ENCODE measurements at places on chromosomes 5 and 9. TPM values are rescaled to one million over a fixed set of nuclear protein-coding genes. Genes with fewer than 3 reads are reported as not detected.

Gene ZFP37
- 0.55 TPM for total RNA-seq

Gene SLC34A1
- not detected for total RNA-seq

Gene PCDHGA5
- total RNA-seq = not detected

Gene PCDHGA11
- total RNA-seq = not detected

Gene SLCO4C1
- total RNA-seq = 0.06 TPM

Gene ABCA2
- total RNA-seq = 80.1 TPM

Gene NR2F1
- not detected for total RNA-seq

Gene OMD
- total RNA-seq = not detected

Gene ADAMTSL1
- total RNA-seq = not detected

Gene TAF11L5
- not detected for total RNA-seq

Gene STKLD1
- total RNA-seq = 0.59 TPM

Gene RPS23
- 4,212 TPM for total RNA-seq

Gene ASS1
- not detected for total RNA-seq

Gene CDO1
- total RNA-seq = 0.34 TPM

Gene FAM169A
- 14.7 TPM for total RNA-seq

Gene RNF38
- 88.1 TPM for total RNA-seq

Gene ZNF879
- 5.1 TPM for total RNA-seq

Gene CNTNAP3B
- total RNA-seq = not detected

Gene GCNT4
- total RNA-seq = 7.2 TPM

Gene UBE2R2
- 22.7 TPM for total RNA-seq

Gene C5orf52
- total RNA-seq = not detected

Gene ENTPD2
- not detected for total RNA-seq

Gene GPR151
- not detected for total RNA-seq

Gene MEF2C
- 0.60 TPM for total RNA-seq

Gene SLC23A1
- not detected for total RNA-seq

Gene F2RL1
- 1.7 TPM for total RNA-seq

Gene ARID3C
- 0.34 TPM for total RNA-seq

Gene MSMP
- total RNA-seq = not detected

Gene RNF20
- 26.9 TPM for total RNA-seq

Gene TUSC1
- total RNA-seq = 0.14 TPM

Gene CDH9
- not detected for total RNA-seq

Gene SLC34A3
- not detected for total RNA-seq

Gene COMMD10
- total RNA-seq = 27.6 TPM

Gene TAL2
- total RNA-seq = not detected

Gene TRAF1
- 61.7 TPM for total RNA-seq

Gene LHX3
- 0.11 TPM for total RNA-seq

Measured in CD4-positive, alpha-beta T cell (primary cell).